ENCODE measurements at places on chromosomes 5 and 9.

- DNase-seq = peak; percentile 42
Measured at GRCh38 chr9:68493958-68494577, 46.6 kb downstream of the TMEM252 start.

DNA sequence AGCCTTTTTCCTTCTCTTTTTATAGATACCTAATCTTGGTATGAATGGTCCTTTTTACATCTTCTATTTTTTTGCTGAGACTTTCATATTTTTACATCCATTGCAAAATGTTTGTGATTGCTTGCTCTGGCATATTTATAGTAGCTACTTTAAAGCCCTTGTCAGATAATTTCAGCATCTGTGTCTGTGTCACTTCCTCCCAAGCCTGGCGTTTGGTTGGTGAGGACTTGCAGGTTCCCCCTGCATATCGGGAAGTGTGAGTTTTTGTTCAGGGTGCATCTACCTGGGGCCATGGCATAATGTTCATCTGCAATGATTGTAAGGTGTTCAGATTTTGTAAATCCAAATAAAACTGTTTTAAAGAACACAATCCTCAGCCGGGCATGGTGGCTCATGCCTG lies 8.9 kb downstream of the FBXW5 start:
- DNase-seq = no peak

- no peak for DNase-seq
Measured at GRCh38 chr9:108258640-108259039, 597.1 kb downstream of the ACTL7B start.

- DNase-seq = peak; percentile 62
Measured at GRCh38 chr5:137393196-137393993, 105.7 kb downstream of the SPOCK1 start.

GRCh38 chr9:92404042-92404836 lies at the start of gene OGN:
OGN (minus strand) TSS chr9:92404578; CDS start chr9:92403407, 1,171 bp downstream.
- no peak for DNase-seq

DNA sequence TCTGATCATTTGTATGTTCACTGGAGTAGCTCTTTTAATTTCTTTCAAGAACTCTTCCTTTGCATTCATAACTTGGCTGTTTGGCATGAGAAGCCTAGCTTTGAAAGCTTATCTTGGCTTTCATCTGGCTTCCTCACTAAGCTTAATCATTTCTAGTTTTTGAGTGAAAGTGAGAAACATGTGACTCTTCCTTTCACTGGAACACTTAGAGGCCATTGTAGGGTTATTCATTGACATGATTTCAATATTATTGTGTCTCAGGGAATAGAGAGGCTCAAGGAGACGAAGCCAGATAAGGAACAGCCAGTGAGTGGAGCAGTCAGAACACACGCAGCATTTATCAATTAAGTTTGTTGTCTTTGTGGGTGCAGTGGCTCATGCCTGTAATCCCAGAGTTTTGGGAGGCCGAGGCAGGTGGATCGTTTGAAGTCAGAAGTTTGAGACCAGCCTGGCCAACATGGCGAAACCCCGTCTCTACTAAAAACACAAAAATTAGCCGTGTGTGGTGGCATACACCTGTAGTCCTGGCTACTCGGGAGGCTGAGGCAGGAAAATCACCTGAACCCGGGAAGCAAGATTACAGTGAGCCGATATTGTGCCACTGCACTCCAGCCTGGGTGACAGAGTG lies 98.3 kb downstream of the UGCG start:
- peak; percentile 38 for DNase-seq

DNA sequence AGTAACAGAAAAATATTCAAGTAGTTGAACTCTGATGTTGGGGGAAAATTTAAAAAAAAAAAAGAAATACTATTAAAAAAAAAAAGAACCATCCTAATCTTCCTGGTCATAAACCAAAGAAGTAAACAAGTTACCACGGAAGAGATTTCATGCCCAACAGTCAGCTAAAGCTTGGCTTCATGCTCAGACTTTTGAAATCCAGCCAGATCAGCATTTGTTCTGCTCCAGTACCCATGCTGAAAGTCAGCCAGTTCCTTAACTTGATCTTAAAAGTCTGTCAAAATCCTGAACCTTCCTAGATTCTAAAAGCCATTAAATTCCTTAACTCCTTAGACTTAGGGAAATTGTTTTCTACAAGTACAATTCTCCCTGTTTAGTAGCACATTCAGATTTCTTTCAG lies 908.7 kb upstream of the CDH9 start:
- peak; percentile 71 for DNase-seq

DNA sequence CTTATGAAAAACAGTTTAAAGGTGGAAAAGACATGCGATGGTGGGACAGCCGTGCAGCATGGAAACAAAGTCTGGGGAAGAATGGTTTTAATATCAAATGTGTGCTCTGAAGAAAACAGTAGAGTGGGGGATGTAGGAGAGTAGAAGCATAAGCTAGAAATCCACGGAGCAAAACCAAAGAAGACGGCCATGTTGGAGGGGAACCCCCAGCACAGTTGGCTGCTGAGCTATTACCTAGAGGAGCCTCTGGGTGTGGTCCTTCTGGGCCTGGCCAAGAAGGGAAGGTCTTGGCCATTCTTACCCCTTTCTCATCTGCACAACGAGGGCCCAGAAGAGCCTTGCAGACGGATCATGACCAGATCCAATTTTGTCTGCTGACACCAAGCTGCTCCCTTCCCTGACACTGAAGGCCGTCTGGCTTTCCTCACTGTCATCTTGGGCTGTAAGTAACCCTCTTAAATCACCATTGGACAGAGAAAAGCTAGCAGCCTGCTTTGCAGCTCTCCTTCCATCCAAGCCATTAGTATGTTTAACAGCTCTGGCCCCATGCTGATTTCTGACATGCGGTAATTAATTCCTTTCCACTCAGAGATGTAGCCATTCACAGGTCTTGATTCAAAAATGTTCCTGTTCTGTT lies 189.5 kb downstream of the SEC61B start:
- no peak for DNase-seq

DNA sequence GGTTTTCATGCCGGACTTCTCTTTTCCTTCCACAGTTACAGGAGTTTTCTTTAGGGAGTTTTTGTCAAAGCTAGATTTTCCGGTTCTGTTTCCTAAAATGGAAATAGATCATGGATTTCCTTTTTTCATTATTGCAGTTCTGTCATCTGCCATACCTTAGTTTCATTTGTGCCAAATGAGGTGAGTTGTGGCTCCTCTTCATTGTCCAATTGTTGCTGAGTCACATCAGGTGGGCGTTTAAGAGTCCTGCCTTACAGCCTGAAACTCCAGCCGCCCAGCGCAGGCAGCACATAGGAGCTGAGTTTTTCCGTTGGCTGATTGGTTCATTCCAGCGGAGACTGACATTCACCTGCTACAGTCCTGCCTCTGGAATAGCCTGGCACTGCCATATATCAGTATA lies 14.1 kb downstream of the SLC25A25 start:
- DNase-seq = no peak

GRCh38 chr9:5999443-6000101 lies 15.9 kb downstream of the RANBP6 start:
- DNase-seq = no peak

GRCh38 chr5:119336845-119337580 lies 18.8 kb upstream of the TNFAIP8 start:
- no peak for DNase-seq

- no peak for DNase-seq
Measured at GRCh38 chr5:139392678-139393496, 2.0 kb downstream of the PROB1 start.

DNA sequence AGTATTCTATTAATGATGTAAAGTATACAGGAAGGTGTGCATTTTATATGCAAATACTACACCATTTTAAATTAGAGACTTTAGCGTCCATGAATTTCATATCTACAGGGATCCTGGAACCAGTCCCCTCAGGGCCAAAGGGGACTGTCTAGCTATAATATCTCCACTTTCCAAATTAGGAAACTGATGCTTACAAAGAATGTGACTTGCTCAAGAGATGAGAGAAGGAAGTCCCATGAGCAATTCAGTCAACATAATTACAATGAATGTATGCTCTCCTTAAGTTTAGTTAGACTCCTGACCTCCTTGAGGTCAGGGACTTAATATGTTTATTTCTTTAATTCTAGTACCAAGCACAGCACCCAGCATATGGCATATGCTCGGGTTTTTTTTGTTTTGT lies 23.7 kb downstream of the NIPBL start:
- no peak for DNase-seq

DNA sequence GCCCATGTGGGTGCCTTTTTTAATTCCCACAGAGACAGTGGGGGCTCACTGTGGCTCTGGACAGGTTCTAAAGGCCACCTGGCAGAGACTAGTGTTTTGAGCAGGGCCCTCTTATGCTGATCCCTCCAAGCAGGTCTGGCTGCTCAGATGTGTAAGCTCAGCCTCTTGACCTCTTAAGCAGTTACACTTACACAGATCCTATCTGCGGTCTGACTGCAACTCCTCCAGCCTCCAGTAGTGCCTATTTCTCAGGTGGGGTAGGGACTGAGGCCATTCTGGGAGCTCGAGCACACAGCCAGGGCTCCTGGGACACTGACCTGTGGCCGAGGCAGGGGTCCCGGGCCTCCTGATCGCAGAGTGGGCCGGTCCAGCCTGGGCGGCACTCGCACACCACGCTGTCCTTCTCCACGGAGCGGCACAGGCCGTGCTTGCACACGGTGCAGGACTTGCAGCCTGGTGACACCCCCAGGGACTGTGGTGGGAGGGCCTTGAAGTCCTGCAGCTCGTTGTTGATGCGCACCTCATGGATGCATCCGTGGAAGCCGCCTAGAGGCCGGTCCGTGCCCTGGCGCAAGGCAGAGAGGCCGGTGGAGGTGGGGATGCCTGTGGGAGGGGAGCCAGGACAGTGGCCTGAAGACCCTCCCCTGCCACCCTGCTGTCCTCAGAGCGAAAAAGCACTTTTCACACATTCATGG lies 91.9 kb upstream of the PANK3 start:
- no peak for DNase-seq

- no peak for DNase-seq
Measured at GRCh38 chr9:127865645-127866464, 11.4 kb upstream of the ENG start.

DNA sequence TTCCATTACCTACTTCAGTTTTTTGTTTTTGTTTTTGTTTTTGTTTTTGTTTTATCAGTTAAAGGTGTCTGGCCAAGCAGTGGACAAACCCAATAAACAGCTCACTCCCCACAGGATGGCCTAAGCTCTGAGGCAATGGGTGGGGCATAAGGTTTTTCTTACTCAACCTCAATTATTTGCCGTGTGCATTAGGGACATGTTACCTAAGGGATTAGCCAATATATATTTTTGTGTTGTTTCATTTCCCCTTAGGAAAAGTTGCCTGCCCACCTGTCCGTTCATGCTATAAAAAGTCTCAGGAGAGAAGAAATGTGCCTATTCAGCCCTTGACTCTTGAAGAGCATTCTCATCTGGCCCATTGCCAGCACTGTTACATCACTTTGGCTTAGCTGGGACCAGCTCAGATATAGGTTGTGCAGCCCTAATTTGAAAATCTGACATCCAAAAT lies 7.3 kb downstream of the SH3RF2 start:
- DNase-seq = peak; percentile 60

DNA sequence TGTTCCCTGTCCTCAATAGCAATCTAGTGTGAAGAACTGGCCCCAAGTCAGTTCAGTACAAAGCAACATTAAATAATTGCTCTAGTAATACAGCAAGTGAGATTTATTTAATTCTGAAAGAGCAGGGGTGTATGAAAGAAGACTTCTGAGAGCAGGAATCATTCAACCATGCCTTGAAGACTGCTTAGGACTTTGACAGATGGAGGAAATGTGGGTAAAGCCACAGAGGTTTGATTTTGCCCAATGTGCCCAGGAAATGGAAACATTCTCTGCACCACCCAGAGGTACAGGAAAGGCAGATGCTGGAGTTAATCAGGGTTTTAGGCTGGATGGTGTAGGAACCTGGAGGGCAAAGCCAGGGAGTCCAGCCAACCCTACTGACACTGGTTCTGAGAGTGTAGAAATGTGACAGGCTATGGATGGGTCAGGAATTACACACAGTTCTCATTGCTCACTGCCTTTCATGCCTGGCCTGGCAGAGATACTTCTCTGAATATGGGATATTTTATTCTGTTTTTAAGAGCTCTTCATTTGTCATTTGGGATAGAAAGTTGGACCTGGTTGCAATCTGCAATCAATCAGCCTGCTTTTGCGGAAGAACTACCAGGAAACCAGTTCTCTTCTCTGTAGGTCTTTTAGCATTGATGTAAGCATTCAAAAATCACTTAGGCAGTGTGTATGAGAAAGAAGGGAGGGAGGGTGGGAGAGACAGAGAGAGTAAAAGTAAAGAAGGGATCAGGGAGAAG lies 88.3 kb downstream of the BRINP1 start:
- no peak for DNase-seq

- no peak for DNase-seq
Measured at GRCh38 chr9:123470121-123470782, 114.3 kb downstream of the CRB2 start.

GRCh38 chr9:135714242-135715055 lies 12.5 kb downstream of the KCNT1 start:
- no peak for DNase-seq

- no peak for DNase-seq
Measured at GRCh38 chr9:136300866-136301265, 3.0 kb downstream of the CCDC187 start.

DNA sequence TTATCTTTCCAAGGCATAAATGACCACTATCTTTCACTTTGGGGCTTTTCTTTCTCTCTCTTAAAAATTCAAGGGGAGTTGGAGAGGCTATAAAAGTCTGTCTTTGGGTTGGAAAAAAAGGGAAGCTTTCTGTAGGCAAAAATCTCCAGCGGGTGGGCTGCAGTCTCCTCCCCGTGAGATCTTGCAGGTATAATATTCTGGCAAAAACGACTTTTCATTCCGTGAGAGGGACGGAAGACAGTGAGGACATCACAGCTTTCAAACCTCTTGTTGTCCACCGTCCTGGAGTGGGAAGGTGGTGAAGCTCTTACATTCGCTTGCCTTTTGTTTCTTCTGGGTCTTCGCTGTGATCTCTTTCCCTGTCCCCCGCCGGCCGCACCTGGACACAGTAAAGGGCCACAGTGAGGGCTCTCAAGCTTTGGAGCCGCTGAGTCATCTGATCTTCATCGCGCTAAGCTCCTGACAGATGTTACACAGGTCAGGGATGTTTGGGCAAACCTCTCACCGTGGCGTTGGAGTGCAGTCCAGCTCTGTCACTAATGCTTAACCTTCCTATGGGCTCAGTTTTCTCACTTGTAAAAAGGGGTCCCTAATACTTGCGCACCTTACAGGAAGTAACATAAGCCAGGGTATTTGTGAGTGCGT lies 61.9 kb upstream of the MEGF10 start:
- DNase-seq = no peak

GRCh38 chr5:132446621-132447020 lies 44.0 kb downstream of the IRF1 start:
- DNase-seq = peak; percentile 91

GRCh38 chr9:122264360-122265148 lies at the start of the genes MRRF and RBM18:
MRRF (plus strand) TSS chr9:122264882; CDS start chr9:122270892, 6,010 bp downstream.
RBM18 (minus strand) TSS chr9:122264840; CDS start chr9:122261492, 3,348 bp downstream.
- DNase-seq = peak; percentile 90

DNA sequence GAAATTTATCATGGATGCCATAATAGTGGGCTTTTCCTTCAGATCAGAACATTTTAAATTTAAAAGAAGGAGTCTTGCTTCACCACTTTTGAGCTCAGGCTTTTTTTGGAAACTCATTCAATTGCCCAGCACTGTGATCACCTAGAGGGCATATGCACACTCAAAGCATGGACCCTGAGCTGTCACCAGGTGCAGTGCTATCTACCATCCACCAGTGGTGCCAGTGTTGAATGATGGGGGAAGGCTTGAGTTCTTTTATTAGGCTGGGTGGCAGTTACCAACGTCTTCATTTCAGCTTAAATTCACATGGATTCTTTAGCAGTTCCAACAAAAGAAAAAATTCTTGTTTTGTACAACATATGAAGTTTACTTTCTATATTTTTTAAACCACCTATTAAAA lies 164.1 kb downstream of the CFAP90 start:
- no peak for DNase-seq
